AML-193 (cell line): ENCODE measurements at places on chromosomes 11 and 22.

DNA sequence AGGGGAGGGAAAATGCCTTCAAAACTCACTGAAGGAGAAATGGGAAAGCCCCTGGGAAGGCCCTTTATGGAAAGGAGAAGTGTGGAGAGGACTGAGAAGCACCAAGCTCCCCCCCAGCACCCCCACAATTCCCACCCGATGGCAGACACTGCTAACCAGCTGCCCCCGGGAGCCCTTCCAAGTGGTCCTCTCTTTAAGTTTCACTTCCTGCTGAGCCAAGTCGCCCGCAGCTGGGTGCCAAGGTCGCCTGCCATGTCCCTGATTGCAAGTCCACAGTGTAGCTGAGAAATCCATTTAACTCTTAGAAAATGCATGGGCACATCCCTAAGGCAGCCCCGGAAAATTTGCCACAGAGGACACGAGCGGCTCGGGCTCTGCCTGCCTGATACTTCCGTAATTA is 68.2 kb downstream of the GALNT18 start:
- no peak for DNase-seq

DNA sequence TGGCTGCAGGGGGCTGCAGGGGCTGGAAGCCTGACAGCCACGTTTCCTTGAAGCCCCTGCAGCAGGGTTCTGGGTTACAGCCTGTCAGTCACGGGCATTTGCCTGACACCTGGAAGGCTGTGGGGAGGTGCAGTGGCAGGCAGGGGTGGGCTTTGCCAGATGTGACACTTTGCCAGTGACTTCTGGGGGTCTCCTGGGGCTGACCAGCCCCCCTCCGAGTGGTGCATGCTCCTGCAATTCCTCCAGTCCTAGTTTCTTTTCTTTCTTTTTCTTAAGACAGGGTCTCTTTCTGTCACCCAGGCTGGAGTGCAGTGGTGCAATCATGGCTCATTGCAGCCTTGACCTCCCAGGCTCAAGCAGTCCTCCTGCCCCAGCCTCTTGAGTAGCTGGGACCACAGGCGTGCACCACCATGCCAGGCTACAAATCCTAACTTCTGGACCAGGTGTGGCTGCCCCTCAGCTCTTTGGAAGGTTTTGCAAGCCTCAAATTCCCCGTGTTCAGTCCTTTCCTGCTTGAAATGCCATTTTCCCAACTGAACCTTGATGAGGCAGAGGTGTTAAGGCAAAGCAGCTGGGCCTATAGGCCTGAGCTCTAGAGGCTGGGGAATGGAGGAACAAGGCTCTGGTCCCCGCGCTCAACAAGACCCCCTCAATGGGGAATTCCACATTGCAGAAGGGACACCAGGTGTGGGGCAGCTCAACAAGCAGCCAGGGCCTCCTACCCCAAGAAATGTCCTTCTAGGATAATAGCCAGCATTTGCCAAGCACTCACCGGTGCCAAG is 20.2 kb upstream of the CHKA start:
- no peak for DNase-seq

GRCh38 chr22:35564975-35565867 is 24.6 kb downstream of the RASD2 start:
- no peak for DNase-seq

DNA sequence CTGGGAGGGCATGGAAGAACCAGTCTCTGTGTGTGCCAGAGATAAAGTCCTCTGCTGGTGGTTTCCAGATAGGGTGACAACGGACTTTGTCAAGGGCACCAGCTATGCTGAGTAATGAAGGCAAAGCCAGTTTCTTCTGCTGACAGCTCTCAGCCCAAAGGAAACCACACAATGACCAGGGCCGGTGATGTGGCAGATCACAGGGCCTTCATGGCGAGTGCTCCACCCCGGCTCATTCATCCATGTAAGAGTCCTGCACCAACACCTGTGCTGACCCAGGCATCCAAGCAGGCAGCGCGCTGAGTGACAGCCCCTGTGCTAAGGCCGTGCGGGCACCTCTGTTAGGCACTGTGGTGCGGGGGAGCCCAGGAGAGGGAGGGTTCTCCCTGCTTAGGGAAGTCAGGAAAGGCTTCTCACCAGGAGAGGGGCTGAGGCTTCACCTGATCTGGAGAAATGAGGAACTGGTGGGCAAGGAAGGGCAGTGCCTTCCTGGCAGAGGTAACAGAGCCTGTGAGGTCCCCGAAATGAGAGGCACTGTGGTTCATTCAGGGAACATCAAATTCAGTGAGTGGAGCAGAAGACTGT is 33.8 kb downstream of the TP53I11 start:
- DNase-seq = no peak

DNA sequence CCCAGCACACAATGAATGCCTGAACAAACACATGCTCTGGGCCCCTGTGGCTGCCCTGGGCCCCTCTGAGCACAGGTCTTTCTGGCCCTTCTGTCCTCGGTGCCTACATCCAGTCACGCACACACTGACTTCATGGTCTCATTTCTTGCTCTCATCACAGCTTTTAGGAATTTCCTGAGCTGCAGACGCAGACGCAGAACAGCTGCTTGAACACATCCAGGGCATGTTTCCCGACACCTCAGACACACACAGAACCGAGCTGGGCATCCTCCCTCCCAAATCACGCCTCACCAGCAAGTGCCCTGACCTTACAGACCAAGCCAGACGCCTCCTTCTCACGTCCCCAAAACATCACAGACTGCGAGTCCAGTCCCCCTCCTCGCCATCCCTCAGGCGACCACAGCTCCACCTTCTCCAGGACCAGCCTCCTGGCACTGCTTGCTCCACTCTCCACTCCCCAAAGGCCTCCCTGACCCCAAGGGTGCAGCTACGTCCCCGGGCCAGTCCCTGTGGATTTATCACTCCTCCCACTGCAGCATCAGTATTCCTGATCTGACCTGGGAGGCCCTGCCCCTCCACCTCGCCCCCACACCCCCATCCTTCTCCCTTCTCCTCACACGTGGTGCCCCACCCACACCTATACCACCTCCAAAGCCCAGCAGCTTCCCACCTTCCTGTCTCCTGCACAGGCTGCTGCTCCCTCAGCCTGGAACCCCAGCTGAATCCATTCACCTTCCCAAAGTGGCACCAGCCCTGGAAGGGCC is 12.9 kb downstream of the SIRT3 start:
- no peak for DNase-seq

- DNase-seq = no peak
Measured at GRCh38 chr11:26914968-26915367, 78.9 kb upstream of the FIBIN start.

DNA sequence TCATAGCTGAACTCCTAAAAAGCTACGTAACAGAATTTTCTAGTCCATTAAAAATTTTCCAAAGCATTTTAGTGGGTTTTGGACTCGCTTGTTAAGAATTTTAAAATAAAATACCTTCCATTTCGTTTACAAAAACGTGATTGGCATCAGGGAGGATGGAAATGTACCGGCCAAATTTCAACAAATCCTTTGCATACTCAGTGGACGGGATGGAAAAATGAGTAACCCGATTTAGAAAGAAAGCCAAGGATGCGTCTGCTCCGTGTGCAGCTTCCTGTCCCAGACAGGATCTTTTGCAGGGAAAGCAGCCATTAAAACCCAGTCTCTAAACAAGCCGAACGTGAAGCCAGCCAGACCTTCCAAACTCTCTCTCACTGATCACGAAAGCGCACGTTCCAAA is 15.6 kb downstream of the TMEM184B start:
- no peak for DNase-seq

DNA sequence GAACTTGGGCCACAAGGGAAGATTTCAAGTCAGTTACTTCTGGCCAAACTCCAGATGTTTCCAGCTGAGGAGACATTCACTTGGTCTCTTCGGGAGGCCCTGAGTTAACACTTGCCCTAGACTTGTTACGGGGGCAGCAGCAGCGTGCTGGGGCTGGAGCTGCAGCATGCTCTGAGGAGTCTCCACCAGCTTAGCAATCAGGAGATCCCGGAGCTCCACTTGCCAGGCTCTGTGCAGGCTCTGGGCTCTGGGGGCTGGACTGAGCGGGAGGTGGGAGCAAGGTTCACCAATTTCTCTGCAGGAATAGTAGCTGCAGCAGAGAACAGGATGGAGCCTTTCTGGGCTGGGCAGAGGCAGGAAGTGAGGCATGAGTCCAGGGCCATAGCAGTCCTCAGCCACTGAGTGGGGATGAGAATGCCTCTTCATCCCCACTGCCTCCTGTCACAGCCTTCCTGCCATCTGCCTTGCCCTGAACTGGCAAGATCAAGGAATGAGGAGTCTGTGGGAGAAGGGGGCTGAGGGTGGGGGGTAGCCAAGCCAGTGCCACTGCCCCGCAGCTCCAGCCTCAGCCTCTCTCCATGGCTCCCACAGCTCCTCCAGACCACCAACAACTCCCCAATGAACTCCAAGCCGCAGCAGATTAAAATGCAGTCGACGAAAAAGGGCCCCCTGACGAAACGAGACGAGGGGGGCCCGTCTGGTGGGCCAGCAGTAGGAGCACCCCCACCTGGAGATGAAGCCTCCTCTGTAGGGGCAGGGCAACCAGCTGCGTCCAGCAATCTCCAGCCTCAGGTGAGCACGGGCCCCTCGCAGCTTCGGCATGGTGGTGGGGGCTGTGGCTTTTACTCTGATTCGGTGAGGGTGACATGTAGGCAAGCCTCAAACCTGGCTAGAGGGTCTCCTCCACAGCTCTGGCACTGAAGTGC is 23.4 kb downstream of the GTPBP1 start:
- DNase-seq = no peak

DNA sequence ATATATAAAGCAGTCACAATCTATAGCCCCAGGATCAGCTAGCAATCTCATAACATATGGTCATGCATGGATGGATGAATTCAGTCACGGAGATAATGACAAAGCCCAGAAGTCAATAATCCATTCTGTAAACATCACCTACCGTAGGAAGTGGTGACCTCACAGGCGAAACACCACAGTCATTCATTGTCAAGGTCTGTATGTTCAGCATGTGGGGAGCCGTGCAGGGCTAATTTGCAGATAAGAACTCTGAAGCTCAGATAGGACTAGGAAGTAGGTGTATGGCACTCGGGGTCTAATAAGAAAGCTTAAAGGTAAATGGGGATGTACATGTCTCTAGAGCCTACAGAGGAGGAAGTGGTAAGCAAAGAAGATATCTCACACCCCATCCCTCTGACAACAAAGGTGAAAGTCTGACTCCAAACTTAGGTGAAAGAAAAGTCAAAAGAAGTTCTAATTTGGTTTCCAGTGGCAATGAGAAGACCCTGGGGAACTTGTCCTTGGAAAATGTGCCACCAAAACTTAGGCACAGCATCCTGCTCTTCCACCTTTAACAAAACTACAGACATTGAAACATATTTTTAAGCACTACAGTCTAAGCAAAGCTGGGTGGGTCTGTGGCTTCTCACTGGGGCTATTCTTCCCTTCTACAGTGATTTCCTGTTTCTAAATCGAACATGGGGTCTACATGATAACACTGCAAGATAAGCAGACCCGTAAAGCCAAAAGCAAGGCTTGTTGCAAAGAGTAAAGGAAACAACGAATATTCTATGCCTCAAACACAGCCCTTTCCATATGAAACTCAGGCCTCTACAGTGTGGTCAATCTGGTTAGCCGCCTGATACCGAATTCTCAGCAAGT is 5.2 kb downstream of the CRTAM start:
- DNase-seq = no peak

GRCh38 chr11:71298761-71299181 is 46.4 kb upstream of the SHANK2 start:
- DNase-seq = no peak

DNA sequence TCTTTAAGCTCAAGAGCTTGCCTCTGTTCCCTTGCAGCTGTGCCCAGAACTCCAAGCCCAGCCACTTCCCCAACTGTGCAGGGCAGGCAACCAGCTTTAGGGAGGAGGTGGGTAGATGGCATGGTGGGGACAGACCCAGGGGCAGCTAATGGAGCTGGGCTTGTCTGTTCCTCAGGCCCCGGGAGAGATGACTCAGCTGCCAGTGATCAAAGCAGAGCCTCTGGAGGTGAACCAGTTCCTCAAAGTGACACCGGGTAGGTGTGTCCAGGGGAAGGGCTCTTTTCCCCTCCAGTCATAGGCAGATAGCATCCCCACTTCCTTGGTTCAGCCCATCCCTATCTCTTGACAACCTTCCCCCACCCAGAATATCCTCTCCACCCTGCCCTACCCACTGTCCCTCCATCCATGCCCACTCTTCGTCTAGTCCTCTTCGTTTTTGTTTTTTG is 32.4 kb downstream of the CREB3L1 start:
- DNase-seq = peak; percentile 33

- no peak for DNase-seq
Measured at GRCh38 chr11:110158317-110159200, 65.4 kb downstream of the ZC3H12C start.

GRCh38 chr22:17056807-17057206 is 28.0 kb upstream of the IL17RA start:
- no peak for DNase-seq

DNA sequence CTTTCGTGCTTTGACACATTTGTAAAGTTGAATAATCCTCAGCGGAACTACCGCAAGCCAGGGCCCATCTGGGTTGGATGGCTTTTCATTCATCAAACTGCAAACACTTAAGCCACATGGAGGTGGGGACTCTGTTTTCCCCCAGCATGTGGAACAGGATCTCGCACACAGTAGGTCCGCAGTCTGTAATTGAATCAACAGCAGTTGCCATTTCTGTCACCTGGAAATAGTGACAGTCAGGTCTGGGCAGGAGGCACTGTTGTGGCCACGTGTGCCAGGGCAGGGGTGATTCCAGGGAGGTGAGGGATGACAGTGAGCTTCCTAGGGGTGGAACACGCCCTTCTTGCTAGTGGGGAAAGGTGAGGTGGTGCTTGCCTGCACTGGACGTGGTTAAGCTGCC is 50.7 kb upstream of the ANO1 start:
- DNase-seq = no peak

DNA sequence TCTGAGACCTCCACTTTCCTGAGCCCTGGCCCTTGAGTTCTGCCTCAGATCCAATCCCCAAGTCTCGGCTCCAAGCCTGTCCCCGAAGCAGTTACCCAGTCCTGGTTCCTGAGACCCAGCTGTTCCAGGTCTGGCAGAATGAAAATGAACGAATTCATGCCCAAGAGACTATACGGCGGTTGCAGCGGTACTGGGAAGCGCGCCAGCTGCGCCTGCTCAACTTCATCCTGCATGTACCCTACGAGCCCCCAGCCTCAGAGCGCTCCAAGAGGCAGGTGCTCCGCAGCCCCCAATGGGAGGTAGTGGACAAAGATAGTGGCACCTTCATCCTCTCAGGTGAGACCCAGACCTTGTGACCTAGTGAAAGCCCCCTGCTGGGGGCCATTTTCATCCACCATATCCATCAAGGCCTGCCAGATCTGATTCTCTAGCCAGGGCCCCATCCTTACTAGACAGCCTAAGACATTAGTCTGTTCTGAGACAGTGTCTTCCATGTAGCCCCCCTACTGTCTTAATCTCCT is 42.7 kb downstream of the DNHD1 start:
- DNase-seq = no peak

GRCh38 chr11:69799582-69799981 is 19.6 kb downstream of the FGF3 start:
- DNase-seq = no peak

GRCh38 chr22:46525389-46526243 is 11.8 kb downstream of the CELSR1 start:
- no peak for DNase-seq
